ENCODE measurements at places on chromosomes 1 and 21.

GRCh38 chr1:242065813-242066212 is 66.9 kb upstream of the MAP1LC3C start:
- DNase-seq = no peak

DNA sequence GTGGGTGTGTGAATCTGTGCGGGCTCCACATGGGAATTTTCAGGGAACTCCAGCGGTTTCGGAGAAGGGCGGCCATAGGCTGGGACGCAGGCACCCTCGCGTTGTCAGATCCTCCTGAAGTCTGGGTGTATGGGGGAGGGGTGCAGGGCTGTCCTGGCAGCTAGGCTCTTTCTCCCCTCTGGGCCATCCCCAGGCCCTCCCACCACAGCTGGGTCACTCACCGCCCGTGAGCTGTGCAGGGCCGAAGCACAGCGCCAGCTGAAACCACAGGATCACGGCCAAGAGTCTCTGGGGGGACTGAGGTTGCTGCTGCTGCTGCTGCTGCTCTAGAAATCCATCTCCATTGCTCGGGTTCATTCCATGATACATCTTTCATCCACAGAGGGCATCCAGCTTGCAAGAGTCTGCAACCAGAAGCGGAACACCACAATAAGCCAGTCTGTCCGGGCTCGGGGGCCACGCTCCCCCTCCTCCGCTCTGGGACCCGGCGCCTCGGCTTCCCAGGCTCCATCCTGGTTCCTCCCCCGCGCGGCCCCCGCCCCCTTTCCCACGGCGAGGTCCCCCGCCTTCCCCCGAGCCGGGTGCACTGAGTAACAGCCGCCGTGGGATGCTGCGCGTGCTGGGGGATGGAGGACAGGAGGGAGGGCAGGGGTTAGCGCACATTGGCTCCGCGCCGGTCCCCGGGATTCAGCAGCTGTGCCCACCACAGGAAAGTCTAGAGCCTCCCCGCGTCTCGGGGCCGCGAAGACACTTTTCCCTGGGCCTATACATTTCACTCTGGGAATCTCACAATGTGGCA is 720 bp downstream of the SUSD4 start:
- DNase-seq = peak; percentile 8

DNA sequence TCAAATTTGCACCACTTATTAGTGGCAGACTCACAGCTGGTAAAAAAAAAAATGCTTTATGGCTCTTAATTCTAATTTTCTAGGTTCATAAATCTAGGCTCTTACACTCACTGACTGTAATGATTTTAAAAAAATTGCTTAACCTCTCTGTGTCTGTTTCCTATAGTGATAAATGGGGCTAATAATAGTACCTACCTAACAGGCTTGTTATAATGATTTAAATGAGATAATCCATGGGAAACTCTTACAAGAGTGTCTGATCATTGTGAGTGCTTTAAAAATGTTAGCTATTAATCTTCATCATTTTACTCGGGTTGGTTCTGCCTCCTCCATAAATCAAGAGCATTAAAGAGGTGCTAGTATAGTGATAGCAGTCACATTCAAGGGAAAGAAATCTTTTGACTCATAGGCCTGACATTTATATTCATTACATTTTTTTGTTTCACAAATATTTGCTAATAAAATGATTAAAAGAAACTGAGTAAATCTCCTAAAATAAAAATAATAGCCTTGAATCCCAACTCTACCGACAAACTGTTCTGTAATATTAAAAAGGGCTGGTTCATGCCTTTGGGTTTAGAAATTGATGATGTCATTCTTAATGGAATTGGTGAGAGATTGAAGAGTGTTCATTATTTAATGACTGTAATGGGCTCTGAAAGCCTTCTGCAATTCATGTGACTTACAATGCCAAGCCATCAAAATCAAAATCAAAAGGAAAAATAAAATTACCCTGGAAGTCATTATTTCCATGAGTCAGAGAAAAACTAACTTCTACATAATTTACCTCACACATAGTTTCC is 93.9 kb upstream of the PALMD start:
- DNase-seq = no peak

- DNase-seq = peak; percentile 28
Observed at GRCh38 chr1:101520302-101520701, 283.5 kb downstream of the S1PR1 start.

DNA sequence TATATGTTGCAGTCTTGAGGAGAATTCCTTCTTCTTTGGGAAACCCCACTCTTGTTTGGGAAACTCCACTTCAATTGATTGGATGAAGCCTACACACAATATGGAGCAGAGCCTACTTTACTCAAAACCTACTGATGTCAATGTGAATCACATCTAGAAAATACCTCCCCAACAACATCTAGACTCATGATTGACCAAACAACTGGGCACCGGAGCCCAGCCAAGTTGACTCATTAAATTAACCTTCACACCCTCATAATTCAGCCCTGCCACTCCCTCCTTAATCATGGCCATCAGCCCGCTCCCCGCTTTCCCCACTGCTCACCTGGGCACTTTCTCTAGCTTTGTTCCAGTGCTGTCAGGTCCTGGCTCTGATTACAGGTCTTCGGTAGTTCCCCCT is 208.1 kb upstream of the MAP1LC3C start:
- no peak for DNase-seq

GRCh38 chr1:37410815-37411214 is 63.6 kb upstream of the ZC3H12A start:
- no peak for DNase-seq

- no peak for DNase-seq
Observed at GRCh38 chr1:218538341-218538740, 193.2 kb downstream of the TGFB2 start.

DNA sequence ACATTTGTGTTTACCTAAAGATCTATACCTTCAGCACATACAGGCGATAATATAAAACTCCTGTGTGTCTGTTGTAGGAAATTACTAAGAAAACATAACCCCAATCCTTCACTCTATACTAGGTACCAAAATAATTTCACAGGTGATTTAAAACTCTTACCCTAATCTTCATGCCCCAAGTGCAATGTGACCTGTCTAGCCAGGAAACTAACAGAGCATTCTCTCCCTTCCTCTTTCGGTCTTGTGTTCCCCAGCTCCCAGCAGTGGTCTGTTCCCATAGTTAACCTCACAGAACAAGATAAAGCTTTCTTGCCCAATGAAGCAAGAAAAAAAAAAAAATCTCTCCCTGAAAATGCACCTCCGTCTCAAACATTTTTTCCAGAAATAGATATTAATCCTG is 493.5 kb downstream of the DPYD start:
- DNase-seq = no peak

- DNase-seq = no peak
Observed at GRCh38 chr1:58762806-58763205, 21.0 kb downstream of the JUN start.

- no peak for DNase-seq
Observed at GRCh38 chr1:177701654-177702353, 268.1 kb downstream of the SEC16B start.

DNA sequence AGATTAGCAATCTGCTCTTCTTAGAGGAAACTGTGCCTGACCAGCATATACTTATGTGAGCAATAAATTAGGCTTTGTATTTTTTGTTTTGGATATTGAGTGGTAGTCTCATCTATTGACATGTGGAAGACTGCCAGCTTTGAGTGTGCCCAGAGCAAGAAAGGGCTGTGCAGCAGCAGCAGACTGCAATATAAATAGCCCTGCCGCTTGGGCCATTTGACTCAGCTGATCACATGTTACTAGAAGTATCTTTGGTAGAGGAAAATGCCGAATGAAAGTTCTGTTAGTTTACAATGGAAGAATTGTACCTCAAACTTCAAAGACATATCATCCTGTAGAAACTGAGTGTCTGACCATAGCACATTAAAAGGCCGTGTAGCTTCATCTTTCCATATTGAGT is 9.1 kb upstream of the PSMB2 start:
- no peak for DNase-seq

DNA sequence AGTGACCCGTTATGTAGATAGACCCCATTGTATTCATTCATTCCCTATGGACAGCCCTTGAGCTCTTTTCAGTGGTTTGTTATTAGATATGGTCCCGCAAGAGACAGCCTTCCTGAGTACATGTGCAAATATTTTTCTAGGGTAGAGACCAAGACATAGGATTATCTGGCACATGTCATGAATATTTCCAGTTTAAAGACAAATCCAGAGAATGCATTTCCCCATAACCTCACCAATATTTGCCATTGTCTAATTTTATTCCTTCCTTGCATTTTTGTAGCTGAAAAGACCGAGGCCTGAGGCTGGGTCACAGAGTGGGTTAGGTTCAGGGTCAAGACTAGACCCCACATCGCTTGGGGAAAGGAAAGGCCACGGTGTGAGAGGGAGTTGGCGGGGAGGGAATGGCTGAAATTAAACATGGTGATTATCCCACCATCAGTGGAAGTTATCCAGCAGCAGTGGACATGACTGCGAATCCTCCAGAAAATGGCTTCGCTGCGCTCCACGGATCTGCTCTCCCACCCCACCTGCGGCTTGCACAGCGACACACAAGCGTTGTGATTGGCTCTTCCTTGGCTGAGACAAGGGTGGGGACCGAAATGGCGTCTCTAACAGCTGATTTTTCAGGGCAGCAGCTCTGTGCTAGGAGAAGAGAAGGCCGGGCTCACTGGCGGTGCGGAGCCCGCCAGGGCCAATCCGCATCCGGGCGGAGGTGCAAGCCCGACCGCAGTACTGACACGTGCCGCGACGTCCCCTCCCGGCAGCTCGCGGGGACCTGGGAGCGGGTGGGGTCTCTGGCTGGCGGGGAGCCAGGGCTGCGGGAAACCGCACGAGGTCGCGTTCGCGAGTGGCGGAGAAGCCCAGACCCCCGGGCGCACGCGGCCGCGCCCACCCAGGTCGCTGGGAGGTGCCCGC is 16.1 kb upstream of the STMN1 start:
- peak; percentile 61 for DNase-seq

DNA sequence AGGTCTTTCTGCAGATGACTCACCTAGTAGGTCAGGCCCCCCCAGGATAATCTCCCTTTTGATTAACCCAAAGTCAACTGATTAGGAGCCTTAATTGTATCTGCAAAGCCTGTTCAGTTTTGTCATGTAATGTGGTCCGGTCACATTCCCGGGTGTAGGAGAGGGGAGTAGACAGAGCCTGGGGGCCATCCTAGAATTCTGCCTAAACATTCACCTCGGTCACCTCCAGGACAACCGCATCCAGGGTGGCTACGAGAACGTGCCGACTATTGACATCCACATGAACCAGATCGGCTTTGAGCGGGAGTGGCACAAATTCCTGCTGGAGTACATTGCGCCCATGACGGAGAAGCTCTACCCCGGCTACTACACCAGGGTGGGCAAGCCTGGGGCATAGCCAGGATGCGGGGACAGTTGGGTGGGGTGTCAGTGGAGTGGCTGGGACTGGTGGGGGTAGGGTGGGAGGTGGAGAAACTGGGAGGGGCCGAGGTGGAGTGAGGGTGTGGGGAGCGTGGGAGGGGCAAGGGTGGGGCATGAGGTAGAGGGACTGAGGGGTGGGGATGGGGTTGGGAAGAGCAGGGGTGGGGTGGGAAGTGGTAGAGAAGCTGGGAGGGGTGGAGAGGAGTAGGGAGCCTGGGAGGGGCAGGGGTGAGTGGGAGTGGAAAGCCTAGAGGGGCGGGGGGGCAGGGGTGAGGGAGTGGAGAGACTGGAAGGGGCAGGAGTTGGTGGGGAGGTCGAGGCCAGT is 9.6 kb upstream of the MFN2 start:
- DNase-seq = no peak

GRCh38 chr21:18155508-18156193 is 89.0 kb upstream of the CHODL start:
- DNase-seq = peak; percentile 16

DNA sequence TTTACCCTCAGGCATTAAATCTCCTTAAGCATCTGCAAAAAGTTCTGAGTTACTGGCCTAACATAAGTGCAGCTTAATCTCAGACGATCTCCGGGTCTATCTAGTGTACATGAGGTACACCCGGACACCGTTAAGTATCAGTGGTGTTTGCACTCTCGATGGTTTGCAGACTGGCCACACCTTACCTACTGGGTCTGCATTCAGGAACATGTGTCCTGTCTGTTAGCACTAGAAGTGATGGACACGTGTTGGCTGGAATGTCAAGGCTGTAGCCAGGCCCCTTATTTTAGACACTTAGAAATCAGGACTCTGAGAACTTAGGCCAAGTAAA is 783 bp upstream of the AGL start:
- DNase-seq = no peak

- DNase-seq = no peak
Observed at GRCh38 chr1:30879126-30879786, 29.3 kb downstream of the SDC3 start.

- DNase-seq = no peak
Observed at GRCh38 chr1:12539705-12540579, 78.1 kb downstream of the DHRS3 start.

- peak; percentile 70 for DNase-seq
Observed at GRCh38 chr1:35544976-35545375, 12.2 kb downstream of the KIAA0319L start.

DNA sequence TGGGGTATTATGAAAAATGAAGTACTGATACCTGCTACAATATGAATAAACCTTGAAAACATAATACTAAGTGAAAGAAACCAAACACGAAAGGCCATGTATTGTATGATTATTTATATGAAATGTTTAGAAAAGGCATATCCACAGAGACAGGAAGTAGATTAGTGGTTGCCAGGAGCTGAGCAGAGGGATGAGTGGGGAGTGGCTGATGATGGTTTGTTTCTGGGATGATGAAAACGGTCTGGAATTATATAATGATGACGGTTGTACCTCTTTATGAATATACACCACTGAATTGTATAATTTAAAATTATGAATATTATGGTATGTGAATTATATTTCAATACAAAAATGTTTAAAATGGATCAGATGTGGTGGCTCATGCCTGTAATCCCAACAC is 63.8 kb upstream of the MPC2 start:
- no peak for DNase-seq

- DNase-seq = no peak
Observed at GRCh38 chr1:41862384-41863221, 56.1 kb downstream of the HIVEP3 start.

GRCh38 chr1:93304716-93305138 is 41.0 kb upstream of the DR1 start:
- peak; percentile 73 for DNase-seq

DNA sequence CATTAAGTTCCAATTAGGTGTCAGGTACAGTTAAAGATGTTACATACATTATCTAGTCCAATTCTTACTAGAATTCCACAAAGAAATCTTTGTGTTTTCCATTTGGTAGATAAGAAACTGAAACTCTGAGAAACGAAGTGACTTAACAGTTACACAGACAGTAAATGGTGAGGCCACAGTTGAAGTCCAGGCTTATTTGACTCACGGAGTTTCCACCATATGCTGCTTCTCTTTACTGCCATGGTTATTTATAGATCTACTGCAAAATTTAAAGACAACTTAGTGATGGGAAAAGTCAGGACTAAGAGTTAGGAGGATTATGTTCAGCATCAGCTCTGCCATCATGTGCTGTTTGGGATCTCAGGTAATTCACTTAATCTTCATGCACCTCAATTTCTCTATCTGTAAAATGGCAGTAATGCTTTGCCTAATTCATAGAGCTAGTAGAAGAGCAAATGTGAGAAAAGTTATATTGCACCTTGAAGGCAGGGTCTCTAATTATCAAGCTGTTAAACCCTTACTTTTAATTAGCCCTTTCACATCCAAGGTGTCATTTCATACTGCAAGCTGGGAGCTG is 26.2 kb upstream of the SAMSN1 start:
- no peak for DNase-seq

GRCh38 chr1:200319148-200319547 is 90.7 kb downstream of the ZNF281 start:
- no peak for DNase-seq
